Substantia nigra (tissue), 51 donors: ENCODE measurements at places on chromosomes 3 and 15.
A peak's percentile ranks its signal among the peaks of the same experiment; 100 is the strongest.

DNA sequence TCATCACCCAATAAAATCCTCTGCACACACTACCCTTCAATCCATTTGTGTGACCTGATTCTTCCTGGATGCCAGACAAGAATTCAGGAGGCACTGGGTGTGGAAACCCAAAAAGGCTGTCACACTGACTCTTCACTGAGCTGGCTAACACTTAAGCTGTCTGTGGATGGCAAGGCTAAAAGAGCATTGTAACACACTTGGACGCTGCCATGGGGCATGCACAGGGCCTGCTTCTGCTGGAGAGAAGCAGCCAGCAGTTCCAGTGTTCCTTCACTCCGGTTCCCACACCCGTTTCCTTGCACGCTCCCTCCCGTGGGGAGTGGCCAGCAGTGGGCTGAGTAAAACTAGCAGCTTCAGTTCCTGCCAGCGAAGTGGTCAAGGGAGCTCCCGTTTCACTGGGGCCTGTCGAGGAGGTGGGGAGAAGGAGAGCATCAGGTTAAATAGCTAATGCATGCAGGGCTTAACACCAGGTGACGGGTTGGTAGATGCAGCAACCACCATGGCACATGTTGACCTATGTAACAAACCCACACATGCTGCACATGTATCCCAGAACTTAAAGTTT lies 737.1 kb downstream of the FHIT start:
- no peak for DNase-seq

DNA sequence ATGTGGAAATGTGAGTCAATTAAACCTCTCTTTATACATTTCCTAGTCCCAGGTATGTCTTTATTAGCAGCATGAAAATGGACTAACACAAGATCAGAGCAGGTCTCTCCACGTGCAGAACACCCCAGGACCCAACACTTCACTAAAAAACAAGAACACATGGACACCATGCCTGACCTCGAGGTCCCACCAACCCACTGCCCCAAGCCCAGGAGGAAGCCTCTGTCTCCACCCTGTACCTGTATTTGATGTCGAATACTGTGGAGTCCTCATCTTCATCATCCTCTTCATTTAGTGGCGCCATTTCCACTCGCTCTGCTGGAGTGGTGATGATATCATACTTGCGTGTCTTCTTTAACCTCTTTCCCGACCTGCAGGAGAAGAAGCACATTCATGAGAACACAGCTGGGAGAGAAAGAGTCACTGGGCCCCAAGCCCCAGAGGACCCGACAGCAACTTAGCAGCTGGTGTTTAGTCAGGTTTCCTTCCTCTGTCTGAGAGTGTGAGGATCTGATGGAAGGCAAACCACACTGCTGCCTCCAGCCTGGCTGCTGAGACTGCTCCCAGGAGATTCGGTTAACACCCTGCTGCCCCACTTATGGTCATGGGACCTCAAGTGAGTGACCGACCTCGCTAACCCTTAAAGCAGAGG lies 25.5 kb downstream of the FAM174B start:
- no peak for DNase-seq

DNA sequence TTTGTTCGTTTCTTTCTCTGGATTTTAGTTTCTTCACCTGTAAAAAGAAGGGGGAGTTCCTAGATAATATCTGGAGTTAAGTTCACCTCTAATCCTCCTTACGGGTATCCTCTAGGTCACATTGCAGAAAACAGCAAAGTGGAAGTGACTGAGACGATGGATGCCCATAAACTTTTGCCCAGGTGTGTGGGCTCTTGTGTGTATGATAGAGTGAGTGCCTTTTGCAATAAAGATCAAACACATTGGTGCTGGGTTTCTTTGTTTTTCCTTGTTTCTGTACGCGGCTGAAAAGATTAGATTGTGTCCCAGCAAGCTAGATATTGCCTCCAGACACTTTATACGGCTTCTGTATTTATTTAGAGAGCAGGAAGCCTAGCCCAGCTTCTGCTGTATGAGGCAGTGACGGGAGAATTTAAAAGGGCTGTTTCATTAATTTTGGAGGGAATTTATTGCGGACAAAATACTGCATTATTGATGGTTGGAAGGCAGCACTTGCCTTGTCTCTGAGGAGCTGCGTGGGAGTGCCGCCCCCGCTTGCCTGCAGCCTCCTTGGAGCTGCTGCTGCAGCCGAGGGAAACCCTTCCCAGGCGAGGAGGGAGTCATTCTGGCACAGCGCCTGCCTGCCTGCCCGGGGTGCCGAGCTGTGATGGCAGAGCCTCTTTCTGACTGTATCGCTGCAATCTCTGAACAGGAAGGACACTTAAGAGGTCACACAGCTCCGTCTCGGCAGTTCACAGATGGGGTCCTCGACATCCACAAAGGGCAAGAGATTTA lies 38.5 kb downstream of the PYDC2 start:
- peak; percentile 10 for DNase-seq

DNA sequence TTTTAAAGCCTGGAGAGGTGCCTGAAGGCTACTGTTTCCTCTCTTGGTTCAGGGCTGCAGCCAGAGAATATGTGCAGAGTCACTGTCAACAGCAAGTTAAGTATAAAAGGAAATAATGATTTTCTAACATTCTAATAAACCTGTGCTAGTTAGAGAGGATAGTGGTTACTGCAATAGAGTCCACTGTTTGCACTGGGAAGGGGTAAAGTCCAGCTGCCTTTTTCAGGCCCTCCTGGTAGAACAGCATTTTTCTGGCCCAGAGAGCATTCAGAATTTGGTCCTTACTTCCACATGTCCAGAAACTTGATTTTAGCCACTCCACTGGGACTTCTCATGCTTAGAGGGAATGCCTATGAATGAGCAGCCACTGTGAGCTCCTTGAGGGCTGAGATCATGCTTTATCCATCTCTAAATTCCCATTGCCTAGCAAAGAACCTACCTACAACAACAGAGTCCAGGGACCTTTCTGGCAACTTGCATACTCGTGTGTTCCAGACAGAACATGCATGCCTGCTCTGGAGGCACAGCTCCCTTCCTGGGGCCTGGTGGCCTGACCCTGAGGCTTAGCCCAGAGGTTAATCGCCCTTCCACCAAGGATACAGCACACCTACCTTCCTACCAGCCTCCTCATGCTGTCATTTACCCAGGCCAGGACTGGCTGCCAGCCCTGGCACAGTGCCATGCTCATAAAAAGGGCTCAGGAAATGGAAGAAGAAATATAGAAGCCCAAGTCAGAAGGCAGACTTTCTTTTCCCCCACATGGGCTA lies 50.3 kb upstream of the ATP13A3 start:
- DNase-seq, result no peak

GRCh38 chr15:39181940-39182339 lies 398.9 kb upstream of the THBS1 start:
- DNase-seq, result no peak

DNA sequence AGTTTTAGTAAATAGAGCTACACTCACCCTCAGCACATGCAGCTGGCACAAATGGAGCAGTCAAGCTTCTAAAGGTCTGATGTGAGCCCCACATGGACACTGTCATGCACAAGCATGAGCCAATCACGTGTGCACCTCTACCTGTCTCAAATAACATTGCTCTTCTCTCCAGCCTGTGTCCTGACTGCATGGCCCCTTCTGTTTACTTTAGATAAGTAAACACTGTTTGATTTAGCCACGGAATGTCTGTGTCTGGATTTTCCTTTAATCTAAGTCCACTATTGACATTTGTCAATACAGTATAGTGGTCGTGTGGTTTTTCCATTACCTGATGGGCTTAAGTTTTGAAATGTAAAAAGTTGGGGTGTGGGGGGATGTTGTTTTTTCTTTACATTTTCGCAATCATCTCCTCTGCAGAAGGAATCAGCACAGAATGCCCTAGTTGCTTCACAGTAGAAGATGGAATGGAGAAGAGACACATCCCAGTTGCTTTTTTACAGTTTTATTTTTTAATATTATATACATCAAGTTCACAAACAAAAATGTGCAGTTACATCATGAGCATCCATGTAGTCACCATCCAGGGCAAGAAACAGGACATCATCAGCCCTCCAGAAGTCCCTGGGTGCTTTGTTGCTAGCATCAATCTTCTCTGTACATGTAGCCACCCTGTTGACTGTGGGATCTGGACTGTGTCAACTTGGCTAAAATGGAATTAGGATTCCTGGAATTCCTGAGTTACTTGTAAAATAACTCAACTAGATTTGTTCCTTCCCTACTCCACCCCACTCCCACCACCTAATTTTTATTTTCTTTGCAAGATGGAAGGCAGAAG lies 146.1 kb downstream of the UACA start:
- DNase-seq, result no peak

GRCh38 chr3:191263365-191263764 lies 64.3 kb downstream of the OSTN start:
- DNase-seq, result no peak

DNA sequence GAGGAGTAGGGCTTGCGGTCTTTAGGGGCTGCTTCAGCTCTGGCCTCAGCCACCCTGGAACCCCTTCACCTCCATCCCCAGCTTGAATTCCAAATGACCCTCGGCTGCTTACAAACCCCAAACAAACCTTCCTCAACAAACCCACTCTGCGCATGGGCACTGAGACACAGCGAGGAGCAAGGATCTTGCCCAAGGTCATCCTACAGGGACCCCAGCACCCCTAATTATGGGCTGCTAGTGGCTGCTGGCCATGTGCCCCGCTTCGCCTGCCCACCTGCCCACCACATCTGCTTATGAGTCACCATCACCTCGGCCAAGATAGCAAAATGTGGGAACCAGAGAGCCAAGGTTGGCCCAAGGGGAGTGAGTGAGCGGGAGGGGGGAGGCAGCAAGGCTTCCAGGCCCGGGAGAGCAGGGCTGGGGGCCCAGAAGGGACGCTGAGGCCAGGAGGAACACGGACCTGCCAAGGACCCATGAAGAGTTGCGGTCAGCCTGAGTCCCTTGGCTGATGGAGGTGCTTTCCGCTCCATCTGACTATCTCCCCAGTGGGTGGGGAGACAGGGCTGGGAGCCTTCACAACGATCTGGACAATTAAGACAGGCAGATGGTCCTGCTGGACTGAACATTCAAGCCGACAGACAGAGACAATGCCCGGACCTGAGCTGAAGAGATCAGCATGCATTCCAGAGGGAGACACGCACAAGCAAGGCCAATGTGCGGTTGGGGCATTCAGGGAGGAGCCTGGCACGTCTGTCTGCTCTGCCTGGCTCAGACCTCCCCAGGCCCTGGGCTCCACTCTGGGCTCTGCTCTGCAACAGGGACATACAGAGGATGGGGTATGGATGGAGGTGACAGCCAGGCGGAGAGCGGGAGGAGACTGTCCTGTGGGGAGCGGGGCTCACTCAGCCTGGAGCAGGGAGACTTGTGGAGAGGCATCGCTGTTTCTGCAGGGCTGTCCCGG lies 10.8 kb upstream of the GRIP2 start:
- DNase-seq, result no peak

GRCh38 chr15:60184579-60184978 lies 180.5 kb downstream of the FOXB1 start:
- no peak for DNase-seq

- DNase-seq, result no peak
These were observed 245.2 kb downstream of the EFHB start for GRCh38 chr3:19688767-19689166.

GRCh38 chr3:195764961-195765706 lies 44.4 kb downstream of the MUC20 start:
- DNase-seq, result no peak

GRCh38 chr3:127137757-127138536 lies 55.0 kb upstream of the PRR23E start:
- no peak for DNase-seq

DNA sequence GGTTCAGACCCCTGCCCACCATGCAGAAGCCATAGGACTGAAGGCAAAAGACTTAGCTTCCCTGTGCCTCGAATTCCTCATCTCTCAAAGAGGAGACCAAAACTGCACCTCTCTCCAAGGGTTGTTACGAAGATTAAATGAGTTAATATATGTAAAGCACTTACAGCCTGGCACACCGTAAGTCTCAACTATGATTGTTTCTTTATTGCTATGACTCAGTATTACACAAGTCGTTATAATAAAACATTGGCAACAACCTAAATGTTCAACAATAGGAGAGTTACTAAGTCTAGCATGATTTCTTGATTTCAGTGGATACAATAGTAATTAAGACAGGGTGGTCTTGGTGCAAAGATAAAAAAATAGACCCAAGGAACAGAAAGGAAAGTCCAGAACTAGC lies 19.6 kb upstream of the FGD5 start:
- no peak for DNase-seq

DNA sequence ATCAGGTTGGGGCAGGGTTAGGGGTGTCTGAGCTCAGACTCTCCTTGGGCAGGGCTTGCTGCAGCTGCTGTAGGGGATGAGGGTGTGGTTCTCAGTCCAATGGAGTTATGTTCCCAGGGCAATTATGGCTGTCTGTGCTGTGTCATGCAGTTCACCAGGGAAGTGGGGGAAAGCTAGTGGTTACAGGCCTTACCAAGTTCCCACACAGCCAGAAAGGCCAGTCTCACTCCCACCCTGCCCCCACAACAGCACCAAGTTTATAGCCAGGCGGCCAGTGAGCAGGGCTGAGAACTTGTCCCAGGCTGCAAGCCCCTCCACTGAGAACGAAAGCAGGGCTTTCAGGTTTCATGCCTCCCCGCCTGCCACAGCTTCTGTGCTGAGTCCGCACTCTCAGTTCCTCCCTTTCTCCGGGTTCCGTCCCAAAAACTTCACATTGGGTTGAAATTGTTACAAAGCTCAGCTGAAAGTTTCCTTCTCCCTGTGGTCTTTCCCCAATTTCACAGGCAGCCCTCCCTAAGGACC lies 19.6 kb upstream of the CPOX start:
- DNase-seq, result no peak

GRCh38 chr3:196969134-196969659 lies 564 bp upstream of the PIGZ start:
- no peak for DNase-seq

GRCh38 chr15:90774731-90775514 lies 57.8 kb downstream of the BLM start:
- no peak for DNase-seq

GRCh38 chr15:95826412-95827195 lies 503.9 kb upstream of the NR2F2 start:
- no peak for DNase-seq

DNA sequence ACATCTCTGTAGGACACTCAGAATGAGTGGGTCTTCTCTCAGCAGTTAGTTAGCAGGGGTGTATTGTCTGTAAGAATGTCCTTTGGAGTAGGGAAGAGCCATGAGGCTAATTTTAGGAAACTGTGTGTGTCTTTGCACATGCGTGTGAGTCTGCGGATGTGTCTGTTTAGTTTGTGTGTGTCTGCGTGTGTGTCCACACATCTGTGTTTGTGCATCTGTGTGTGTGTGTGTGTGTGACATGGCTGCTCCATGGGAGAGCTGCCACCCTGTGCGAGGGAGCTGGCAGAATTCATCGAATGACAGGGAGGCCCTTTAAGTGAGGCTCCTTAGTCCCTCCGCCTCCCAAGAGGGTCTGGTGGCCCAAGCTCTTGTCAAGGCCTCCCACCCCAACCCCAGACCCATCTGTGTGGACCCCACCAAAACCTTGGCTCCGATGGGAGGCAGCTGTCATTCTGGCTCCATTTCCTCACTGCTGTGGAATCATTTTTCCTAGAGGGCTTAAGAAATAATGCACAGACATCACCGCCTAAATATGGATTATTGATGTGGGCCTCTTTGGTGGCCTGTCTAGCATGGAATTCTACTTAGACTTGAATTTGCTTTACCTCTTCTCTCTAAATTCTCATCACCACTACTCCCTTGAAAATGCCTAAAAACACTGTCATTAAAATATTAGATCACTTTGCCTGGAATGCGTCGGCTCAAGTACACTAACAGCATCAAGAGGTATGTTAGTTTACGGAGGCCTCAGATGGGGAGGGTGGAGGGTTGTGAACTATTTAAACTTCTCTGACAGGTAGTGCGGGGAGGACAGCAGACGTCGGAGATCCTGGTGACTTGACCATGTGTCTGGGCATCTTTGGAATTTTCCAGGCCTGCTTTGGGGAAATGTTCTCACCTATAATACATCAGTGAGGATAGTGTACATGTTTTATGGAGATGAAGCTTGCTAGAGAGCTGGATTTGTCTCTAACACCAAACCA lies 9.4 kb downstream of the ESYT3 start:
- DNase-seq, result no peak
